ENCODE measurements at places on chromosomes 3 and 15. TPM values are rescaled to one million over a fixed set of nuclear protein-coding genes. Genes with fewer than 3 reads are reported as not detected.

The LARP6 gene
- total RNA-seq = 23.1 TPM

The SLC9C1 gene
- 0.50 TPM for total RNA-seq

The TICRR gene
- 22.0 TPM for total RNA-seq

The STRIT1 gene
- total RNA-seq = not detected

The BRK1 gene
- total RNA-seq = 116 TPM

GRCh38 chr3:24129549-24129948 is 184.5 kb downstream of the NR1D2 start:
- H3K27ac ChIP-seq = no peak overlapping the region
- no peak overlapping the region for H3K4me3 ChIP-seq
- no peaks in the 10 kb centered on the region for H3K36me3 ChIP-seq
- peaks cover 37% of the 10 kb centered on the region for H3K27me3 ChIP-seq
- no peaks in the 10 kb centered on the region for H3K4me1 ChIP-seq
- no peak for DNase-seq

DNA sequence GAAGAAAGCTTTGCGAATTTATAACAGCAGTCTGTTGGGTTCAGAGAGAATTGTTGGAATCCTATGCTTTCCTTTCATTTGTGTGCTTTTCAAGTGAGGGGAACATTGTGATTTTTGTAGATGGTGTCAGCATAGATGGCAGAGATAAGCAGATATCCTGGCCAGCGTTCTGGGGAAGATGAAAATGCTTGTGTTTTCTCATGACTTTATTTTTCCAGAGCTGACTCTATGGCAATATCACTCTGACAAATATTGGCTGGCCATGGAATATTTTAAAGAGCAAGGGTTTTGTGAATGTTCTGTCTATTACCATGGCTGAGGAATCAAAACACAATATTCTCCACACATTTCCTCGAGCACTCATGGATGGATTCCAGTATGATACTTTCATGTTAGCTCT is 108.8 kb downstream of the MITF start:
- no peaks in the 10 kb centered on the region for H3K27me3 ChIP-seq
- H3K27ac ChIP-seq = no peak overlapping the region
- no peaks in the 10 kb centered on the region for H3K4me1 ChIP-seq
- no peak overlapping the region for H3K4me3 ChIP-seq
- H3K36me3 ChIP-seq = no peaks in the 10 kb centered on the region

DNA sequence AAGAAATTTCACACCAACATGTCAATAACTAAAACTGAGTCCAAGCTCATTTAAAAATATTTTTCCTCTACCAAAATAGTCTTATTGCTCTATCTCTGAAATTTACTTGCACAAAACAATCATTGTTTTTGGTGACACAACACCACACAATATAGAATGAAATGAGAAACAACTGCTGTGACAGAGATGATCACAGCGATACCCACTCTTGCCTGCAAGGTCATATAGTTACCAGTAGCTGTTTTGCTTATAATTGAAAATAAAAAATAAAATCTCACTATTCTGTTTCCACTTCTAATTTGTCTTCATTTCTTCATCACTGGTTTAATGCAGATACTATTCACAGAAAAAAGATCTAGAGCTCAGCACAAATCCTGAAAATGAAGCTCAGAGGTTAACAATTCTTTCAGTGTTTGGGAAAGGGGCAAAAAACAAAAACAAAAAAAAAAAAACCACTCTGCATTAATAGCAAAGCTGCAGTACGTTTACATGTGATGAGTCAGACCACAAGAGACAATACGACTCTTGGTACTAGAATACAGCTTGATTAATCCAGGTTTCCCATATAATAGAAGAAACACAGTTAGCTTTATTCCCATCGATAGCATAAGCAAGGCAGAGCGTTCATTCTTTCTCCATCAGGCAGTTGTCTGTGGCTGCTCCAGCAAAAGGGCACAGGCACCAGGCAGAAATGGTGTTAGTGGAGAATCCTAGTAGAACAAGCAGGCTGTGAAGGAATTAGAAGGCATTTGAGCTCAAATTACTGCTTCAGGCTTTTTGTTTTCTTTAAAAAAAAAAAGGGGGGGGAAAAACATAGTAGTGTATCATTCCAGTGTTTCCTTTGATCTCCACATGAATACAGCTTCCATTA is 773 bp downstream of the ANKRD28 start:
- peak overlapping the region; percentile 59 for H3K4me3 ChIP-seq
- H3K27me3 ChIP-seq = no peaks in the 10 kb centered on the region
- no peaks in the 10 kb centered on the region for H3K4me1 ChIP-seq
- H3K36me3 ChIP-seq = peaks cover 5% of the 10 kb centered on the region

DNA sequence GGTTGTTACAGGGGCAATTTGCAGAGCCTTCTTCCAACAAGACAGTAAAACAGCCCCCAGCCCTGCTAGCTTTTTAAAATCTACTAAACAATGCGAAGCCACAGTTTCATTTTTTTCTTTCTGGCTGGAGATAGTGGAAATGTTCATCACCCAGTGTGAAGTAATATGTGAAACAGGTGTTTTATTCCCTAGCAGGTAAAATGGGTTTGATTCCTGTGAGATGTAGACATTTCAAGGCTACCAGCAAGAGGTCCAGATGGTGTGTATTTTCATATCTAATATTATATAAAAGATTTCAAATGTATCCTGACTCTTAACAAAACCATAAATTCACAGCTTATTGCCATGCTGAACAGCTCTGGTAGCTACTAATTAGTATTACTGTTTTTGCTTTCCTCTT is 160.3 kb downstream of the SATB1 start:
- H3K4me1 ChIP-seq = no peaks in the 10 kb centered on the region
- no peaks in the 10 kb centered on the region for H3K36me3 ChIP-seq
- H3K4me3 ChIP-seq = no peak overlapping the region

DNA sequence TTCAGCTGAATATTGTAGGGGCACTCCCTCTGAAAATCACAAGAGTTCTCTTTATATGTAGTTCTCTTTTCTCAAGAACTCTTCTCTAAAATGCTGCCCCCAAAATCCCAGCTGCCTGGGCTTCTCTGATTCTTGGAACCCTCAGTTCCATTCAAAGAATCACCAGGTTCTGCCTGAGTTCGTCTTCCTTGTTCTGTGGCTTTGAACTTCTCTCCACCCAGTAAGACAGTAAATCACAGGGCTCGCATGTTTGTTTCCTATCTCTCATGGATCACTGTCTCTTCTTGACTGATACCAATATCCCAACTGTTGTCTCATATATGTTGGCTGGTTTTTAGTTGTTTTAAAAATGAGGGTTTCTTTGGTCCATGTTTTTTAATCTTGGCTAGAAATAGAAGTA is 359.5 kb upstream of the CBLB start:
- no peaks in the 10 kb centered on the region for H3K27me3 ChIP-seq
- no peak overlapping the region for H3K4me3 ChIP-seq
- DNase-seq = no peak
- H3K4me1 ChIP-seq = no peaks in the 10 kb centered on the region

DNA sequence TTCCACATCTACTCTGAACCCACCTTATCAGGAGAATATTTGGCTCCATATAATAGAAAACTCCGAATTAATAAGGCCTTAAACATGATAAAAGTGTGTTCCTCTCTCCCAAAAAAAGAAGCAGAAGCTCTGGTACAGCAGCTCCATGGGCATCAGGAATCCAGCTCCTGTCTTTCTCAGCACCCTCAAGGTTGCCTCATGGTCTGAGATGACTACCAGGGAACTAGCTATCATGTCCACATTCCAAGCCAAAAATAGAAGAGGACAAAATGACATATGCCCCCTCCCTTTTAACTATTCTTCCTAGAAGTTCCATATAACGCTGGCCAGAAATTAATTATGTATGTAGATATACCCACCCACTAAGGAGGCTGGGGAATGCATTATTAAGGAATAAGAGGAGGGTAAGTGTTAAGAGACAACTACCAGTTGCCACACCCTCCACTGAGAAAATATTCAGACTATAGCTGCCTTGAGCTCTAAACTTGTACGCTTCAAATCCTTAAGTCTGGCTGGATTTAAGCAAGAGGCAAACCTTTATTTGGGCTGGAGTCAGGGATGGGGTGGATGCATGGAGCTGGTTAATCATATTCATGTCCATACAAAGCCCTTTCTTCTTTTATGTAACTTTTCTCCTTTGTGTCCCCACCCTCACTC is 35.8 kb upstream of the CTDSPL start:
- no peak overlapping the region for H3K4me3 ChIP-seq
- H3K36me3 ChIP-seq = no peaks in the 10 kb centered on the region
- no peaks in the 10 kb centered on the region for H3K27me3 ChIP-seq
- H3K27ac ChIP-seq = no peak overlapping the region
- H3K4me1 ChIP-seq = no peaks in the 10 kb centered on the region

- no peaks in the 10 kb centered on the region for H3K36me3 ChIP-seq
- H3K27ac ChIP-seq = no peak overlapping the region
- H3K4me1 ChIP-seq = no peaks in the 10 kb centered on the region
- no peak overlapping the region for H3K4me3 ChIP-seq
- no peak for DNase-seq
These were observed 159.4 kb downstream of the CDIN1 start for GRCh38 chr15:36738817-36739216.

DNA sequence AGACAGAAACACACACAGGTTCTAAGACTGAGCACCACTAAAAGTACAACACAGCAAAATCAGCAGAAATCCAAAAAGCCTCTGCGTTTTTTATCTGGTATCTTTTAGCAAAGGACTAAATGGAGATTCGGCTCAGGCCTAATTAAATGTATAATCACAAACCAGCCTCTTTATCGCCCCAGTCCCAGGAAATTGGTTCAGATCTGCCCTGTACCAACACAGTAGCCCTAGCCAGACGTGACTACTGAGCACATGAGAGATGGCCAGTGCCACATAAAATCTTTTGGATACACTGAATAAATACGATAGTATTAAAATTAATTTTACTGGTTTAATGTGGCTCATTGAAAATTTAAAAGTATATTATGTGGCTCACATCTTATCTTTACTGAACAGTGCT is 19.7 kb downstream of the TBC1D2B start:
- H3K4me1 ChIP-seq = peaks cover 2% of the 10 kb centered on the region
- no peak for DNase-seq

DNA sequence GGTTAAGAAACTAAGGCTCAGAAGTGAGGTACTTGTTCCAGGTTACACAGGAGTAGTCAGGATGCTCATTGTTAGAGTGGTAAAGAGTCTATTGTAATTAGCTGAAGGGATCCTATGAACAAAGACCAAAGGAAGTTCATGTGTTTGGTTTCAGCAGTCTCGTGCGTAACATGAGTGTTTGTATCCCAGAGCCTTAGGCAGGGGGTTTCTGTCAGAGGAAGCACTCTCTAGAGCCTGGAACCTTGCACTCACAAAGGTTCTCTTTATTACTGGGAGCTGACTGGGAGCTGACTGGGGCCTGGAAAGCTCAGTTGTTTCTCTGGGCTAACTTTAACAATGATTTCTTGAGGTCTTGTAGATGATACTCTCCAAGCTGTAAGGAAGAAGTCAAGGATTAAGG is 3.9 kb downstream of the ZNF197 start:
- DNase-seq = no peak
- H3K27ac ChIP-seq = no peak overlapping the region
- H3K27me3 ChIP-seq = no peaks in the 10 kb centered on the region
- peaks cover 40% of the 10 kb centered on the region for H3K36me3 ChIP-seq

GRCh38 chr3:40655551-40655950 is 130.8 kb downstream of the ZNF621 start:
- H3K36me3 ChIP-seq = no peaks in the 10 kb centered on the region
- no peak for DNase-seq
- no peak overlapping the region for H3K27ac ChIP-seq
- H3K4me3 ChIP-seq = no peak overlapping the region
- H3K4me1 ChIP-seq = no peaks in the 10 kb centered on the region
- peaks cover 37% of the 10 kb centered on the region for H3K27me3 ChIP-seq

Data from endodermal cell (in vitro differentiated cells).